ENCODE measurements at places on chromosomes 16 and 17. TPM values are rescaled to one million over a fixed set of nuclear protein-coding genes. Genes with fewer than 3 reads are reported as not detected.

Gene PRSS27
- 1.1 TPM for total RNA-seq

Gene MT1A
- total RNA-seq: 3.4 TPM

Gene TMC8
- total RNA-seq: not detected

Gene KRTAP4-5
- not detected for total RNA-seq

All from RPMI7951 (cell line).